Lung (tissue), 17 donors: ENCODE measurements at places on chromosomes 2 and 18. TPM values are rescaled to one million over a fixed set of nuclear protein-coding genes. Genes with fewer than 3 reads are reported as not detected.

Gene CFAP65
- total RNA-seq = 10.3 TPM

DNA sequence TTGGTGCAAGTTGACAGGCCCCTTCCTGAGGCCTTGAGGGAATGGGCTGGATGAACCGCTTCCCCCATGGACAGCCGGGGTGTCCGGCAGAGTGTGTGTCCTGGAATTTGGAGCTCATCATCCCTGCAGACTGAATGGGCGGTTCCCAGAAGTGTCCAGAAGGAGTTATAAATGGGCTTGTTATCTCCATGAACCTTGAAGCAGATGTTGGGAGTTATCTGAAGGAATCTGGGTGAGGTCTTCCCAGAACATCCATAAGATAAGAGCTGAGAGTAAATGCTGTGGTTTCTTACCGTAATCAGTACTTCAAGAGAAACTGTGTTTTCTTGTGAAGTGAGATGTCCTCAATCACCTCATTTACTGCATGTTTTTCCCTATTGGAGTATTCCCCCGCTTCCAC is 21.1 kb downstream of the PLB1 start:
- H3K4me1 ChIP-seq = no peaks in the 10 kb centered on the region
- H3K27ac ChIP-seq = no peak overlapping the region
- no peak for DNase-seq
- H3K4me3 ChIP-seq = no peak overlapping the region

Gene COL4A4
- total RNA-seq = 14.0 TPM

- H3K36me3 ChIP-seq = no peaks in the 10 kb centered on the region
- no peak overlapping the region for H3K4me3 ChIP-seq
- H3K27me3 ChIP-seq = no peaks in the 10 kb centered on the region
- no peak for DNase-seq
- no peak overlapping the region for H3K27ac ChIP-seq
- peaks cover 9% of the 10 kb centered on the region for H3K4me1 ChIP-seq
Observed at GRCh38 chr2:181372646-181373040, 84.5 kb upstream of the ITGA4 start.

DNA sequence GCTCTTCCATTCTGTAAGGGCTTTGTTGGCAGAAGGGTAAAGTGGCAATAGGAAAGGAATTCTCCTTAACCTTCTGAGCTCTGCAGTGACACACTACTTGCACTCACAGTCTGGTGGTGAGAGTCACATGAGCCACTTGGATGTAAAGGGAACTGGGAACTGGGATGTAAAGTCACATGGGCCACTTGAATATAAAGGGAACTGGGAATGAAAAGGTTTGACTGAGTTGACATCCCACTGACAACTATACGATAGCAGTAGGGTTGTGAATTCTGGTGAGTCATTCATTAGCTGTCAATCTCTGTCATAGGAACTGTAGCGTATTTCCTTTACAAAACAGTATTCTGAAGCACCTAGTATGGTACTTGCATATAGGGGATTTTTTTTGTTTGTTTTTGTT is 5.5 kb downstream of the RPE start:
- H3K4me3 ChIP-seq = no peak overlapping the region
- no peaks in the 10 kb centered on the region for H3K27me3 ChIP-seq
- peaks cover 2% of the 10 kb centered on the region for H3K36me3 ChIP-seq
- no peak for DNase-seq

GRCh38 chr2:222142027-222142426 is 156.8 kb downstream of the PAX3 start:
- H3K36me3 ChIP-seq = no peaks in the 10 kb centered on the region
- H3K27ac ChIP-seq = no peak overlapping the region
- H3K4me1 ChIP-seq = no peaks in the 10 kb centered on the region
- no peak for DNase-seq
- no peaks in the 10 kb centered on the region for H3K27me3 ChIP-seq

GRCh38 chr2:129233751-129234406 is 745.6 kb upstream of the RAB6C start:
- no peaks in the 10 kb centered on the region for H3K4me1 ChIP-seq
- H3K36me3 ChIP-seq = no peaks in the 10 kb centered on the region
- H3K27ac ChIP-seq = no peak overlapping the region
- no peak overlapping the region for H3K4me3 ChIP-seq
- no peaks in the 10 kb centered on the region for H3K27me3 ChIP-seq

DNA sequence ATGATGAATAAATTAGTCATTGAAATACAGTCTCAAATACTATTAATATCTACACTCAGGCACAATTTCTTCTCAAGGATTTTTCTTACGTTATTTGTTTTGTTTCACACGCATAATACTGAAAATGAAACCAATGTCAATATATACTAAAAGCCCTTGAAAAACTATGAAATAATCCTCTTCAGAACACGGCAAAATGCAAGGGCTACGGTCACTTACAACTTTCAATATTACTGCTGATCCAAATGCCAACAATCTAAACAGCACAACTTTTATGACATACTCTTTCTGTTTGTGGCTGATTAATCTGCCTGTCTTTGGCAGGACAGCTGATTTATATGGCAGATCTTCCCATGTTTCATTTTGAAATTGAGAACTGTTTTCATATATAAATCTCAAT is 68.3 kb downstream of the LRPPRC start:
- H3K27me3 ChIP-seq = no peaks in the 10 kb centered on the region
- no peak for DNase-seq
- H3K27ac ChIP-seq = no peak overlapping the region
- H3K4me3 ChIP-seq = no peak overlapping the region
- peaks cover 1% of the 10 kb centered on the region for H3K4me1 ChIP-seq

GRCh38 chr2:136253288-136254004 is 135.5 kb upstream of the CXCR4 start:
- H3K27ac ChIP-seq = no peak overlapping the region
- H3K36me3 ChIP-seq = no peaks in the 10 kb centered on the region
- H3K4me3 ChIP-seq = no peak overlapping the region
- no peaks in the 10 kb centered on the region for H3K27me3 ChIP-seq
- H3K4me1 ChIP-seq = peaks cover 11% of the 10 kb centered on the region

Gene GALNT5
- 35.9 TPM for total RNA-seq

GRCh38 chr18:31046916-31047315 is 4.4 kb upstream of the DSC3 start:
- no peaks in the 10 kb centered on the region for H3K4me1 ChIP-seq
- H3K4me3 ChIP-seq = no peak overlapping the region
- DNase-seq = no peak
- peaks cover 30% of the 10 kb centered on the region for H3K27me3 ChIP-seq
- no peak overlapping the region for H3K27ac ChIP-seq
- H3K36me3 ChIP-seq = no peaks in the 10 kb centered on the region

- H3K36me3 ChIP-seq = peaks cover 17% of the 10 kb centered on the region
- no peak for DNase-seq
- H3K4me1 ChIP-seq = no peaks in the 10 kb centered on the region
- no peak overlapping the region for H3K27ac ChIP-seq
- no peaks in the 10 kb centered on the region for H3K27me3 ChIP-seq
Observed at GRCh38 chr18:79332646-79333045, 63.1 kb upstream of the NFATC1 start.

GRCh38 chr2:1115843-1116539 is 165.3 kb downstream of the SNTG2 start:
- H3K4me3 ChIP-seq = no peak overlapping the region
- H3K36me3 ChIP-seq = no peaks in the 10 kb centered on the region
- no peaks in the 10 kb centered on the region for H3K4me1 ChIP-seq

- peaks cover 16% of the 10 kb centered on the region for H3K36me3 ChIP-seq
- no peaks in the 10 kb centered on the region for H3K27me3 ChIP-seq
- no peak overlapping the region for H3K4me3 ChIP-seq
- DNase-seq = no peak
- H3K27ac ChIP-seq = no peak overlapping the region
- H3K4me1 ChIP-seq = peaks cover 3% of the 10 kb centered on the region
Observed at GRCh38 chr2:64461271-64462058, 7.5 kb downstream of the LGALSL start.

Gene SRD5A2
- total RNA-seq = 5.3 TPM

DNA sequence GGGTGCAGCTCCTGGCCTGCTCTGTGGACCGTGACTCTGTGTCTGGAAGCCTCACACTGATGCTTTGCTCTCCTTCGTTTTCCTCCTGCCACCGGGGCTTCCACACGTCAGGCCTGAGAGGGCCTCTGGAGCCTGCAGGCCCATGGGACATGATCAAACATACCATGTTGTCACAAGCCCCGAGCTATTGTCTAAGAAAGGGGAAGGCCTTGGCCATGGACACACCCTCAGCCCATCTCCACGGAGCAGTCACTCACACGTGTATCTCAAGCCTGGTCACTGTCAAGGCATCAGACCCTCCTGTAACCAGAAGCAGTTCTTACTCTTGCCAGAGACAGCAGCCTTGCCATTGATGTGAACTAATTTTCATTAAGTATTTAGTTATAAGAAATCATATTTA is 814.1 kb upstream of the SALL3 start:
- DNase-seq = no peak
- no peak overlapping the region for H3K27ac ChIP-seq

- H3K4me3 ChIP-seq = no peak overlapping the region
- H3K27me3 ChIP-seq = no peaks in the 10 kb centered on the region
- no peak overlapping the region for H3K27ac ChIP-seq
- DNase-seq = no peak
Observed at GRCh38 chr2:134771313-134771801, 52.6 kb upstream of the TMEM163 start.

DNA sequence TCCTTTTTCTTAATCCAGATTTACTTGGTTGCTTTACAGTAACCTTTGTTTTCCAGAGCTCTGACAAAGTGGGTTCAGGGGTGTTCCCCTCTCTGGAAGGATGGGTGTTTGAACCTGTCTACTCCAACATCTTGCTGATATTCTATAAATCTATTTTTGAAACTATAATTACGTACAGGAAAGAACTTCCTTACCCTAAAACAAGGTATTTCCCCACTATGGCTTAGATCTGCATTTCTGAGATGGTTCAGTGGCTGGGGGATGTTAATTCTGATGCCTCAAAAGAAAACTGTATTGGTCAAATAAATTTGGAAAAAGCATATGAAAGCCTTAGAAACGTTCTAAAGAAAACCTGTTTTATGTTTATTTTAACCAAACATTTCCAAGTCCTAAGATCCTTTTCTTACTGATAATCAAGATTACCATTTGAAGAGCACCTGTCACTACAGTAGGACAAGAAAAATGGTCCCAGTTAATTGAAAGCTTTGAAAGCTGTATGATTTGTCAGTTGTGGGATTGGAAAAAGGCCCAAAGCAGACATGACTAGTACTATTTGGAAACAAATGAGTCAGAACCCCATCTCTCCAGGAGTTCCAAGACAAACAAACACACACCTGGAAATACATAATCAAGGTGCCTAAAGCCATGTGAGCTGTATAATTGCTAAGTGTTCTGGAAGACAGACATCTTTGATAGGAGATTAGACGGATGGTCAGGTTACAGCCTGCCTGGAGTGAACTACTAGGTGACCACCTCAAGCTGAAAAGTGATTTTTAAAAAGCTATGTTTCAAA is 57.5 kb downstream of the KDM3A start:
- DNase-seq = no peak
- H3K4me3 ChIP-seq = no peak overlapping the region
- peaks cover 58% of the 10 kb centered on the region for H3K36me3 ChIP-seq
- no peaks in the 10 kb centered on the region for H3K4me1 ChIP-seq
- no peak overlapping the region for H3K27ac ChIP-seq

DNA sequence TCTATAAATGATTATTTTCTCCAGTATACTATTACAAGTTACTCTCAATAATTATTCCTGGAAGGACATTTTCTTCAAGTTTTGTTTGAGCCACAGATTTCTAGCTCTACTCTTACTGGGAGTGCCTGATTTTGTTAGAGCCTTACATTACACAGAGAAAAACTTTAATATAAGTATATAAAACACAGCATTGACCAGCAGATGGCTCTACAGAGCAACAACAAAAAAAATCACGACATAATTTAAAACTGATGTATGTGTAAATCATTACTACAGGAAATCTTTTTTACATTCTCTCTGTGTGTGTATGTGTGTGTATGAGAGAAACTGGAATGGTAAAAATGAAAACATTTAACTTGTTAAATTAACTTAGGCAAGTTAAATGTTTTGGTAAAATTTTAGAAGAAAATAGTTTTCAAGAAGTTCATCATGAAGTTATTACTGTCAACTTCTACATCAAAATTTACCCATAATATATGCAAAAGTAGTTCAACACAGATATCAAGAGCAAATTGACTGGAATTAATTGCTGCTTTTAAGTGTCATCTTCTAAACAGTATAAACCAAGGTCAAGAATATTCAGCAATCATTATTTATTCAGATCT is 103.3 kb downstream of the MDH1 start:
- no peaks in the 10 kb centered on the region for H3K4me1 ChIP-seq
- no peak overlapping the region for H3K27ac ChIP-seq
- DNase-seq = peak; percentile 68
- H3K4me3 ChIP-seq = no peak overlapping the region
- no peaks in the 10 kb centered on the region for H3K27me3 ChIP-seq
- no peaks in the 10 kb centered on the region for H3K36me3 ChIP-seq

Gene RGPD4
- total RNA-seq = 0.15 TPM

Gene LOXL3
- total RNA-seq = 5.9 TPM

Gene SPHKAP
- 0.03 TPM for total RNA-seq

GRCh38 chr2:240626531-240627300 is 1.4 kb downstream of the GPR35 start:
- no peaks in the 10 kb centered on the region for H3K36me3 ChIP-seq
- peaks cover 5% of the 10 kb centered on the region for H3K4me1 ChIP-seq
- peak; percentile 85 for DNase-seq
- no peak overlapping the region for H3K27ac ChIP-seq
- H3K4me3 ChIP-seq = no peak overlapping the region
